ENCODE measurements at places on chromosomes 7 and 10.

GRCh38 chr7:43296306-43296705, 183.9 kb downstream of the HECW1 start:
- no peak for DNase-seq

DNA sequence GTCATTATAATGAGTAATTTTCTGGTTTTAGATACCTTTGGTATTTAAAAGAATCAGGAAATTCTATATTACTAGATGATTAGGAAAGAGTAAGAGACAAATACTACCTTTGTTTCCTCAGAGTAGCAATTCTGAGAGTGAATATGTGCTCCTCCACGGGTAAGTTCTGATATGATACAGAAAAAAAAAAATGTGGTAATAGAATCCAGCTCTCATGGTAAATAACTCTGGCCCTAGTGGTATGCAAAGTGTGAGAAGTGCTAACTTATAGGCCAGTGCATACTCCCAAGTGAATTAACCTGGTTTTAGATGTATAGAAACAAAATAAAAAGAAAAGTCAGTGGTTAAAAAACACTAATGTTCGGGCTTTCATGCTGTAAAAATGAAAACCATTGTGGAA, 512.6 kb upstream of the SEMA3D start:
- no peak for DNase-seq

GRCh38 chr7:137606061-137606674, 240.6 kb downstream of the DGKI start:
- DNase-seq, result no peak

- no peak for DNase-seq
Observed at GRCh38 chr10:91464500-91464899, 54.4 kb downstream of the HECTD2 start.

DNA sequence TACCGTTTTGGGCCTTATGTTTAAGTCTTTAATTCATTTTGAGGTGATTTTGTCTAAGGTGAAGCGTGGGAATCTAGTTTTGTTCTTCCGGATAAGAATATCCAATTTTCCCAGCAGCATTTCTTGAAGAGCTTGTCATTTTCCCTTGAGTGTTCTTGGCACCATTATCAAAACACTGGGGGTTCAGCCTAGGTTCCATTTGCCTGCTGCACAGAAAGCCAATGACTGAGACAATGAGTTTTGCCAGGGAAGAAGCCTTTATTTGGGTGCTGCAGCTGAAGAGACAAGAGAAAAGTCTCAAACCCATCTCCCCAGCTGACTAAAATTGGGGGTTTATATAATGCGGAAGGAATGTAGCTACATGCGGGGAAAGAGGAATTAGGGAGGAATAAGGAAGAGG, 287.2 kb upstream of the FZD1 start:
- no peak for DNase-seq

- DNase-seq, result no peak
Observed at GRCh38 chr10:113131613-113132261, 181.7 kb downstream of the TCF7L2 start.

GRCh38 chr10:26326851-26327250, 110.3 kb downstream of the GAD2 start:
- DNase-seq, result no peak

DNA sequence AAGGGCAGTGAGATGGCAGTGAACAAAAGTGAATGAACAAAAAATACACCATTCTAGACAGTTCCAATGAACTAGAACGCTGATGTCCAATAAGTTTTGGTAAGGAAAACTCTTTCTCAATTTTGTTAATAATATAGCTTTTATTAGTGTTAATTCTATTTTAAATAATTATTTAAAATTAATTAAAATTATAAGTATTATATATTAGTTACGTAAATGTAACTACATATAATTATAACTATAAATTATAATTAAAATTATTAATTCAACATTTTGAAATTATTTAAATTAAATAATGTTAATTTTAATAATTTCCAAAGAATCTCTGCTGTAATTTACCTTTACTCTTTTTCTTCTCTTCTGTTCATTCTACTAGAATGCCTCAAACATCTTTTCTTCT, 5.4 kb downstream of the SRI start:
- no peak for DNase-seq

GRCh38 chr10:67141300-67141699, 215.5 kb downstream of the LRRTM3 start:
- DNase-seq, result no peak

GRCh38 chr7:131522325-131522930, 34.0 kb downstream of the PODXL start:
- DNase-seq, result no peak

All from activated T-cell treated with anti-CD3 and anti-CD28 coated beads, Interleukin-2, amount 50 U/mL, for 72 hours (primary cell).